Activated CD8-positive, alpha-beta T cell treated with anti-CD3 and anti-CD28 coated beads, Interleukin-2, amount 10 ng/mL, durations not matched to agents 7 days and 5 days (primary cell): ENCODE measurements at places on chromosomes 7 and 10. TPM values are rescaled to one million over a fixed set of nuclear protein-coding genes. Genes with fewer than 3 reads are reported as not detected.

Gene MACC1
- 0.39 TPM for total RNA-seq

Gene TMEM184A
- not detected for total RNA-seq

Gene PRSS37
- not detected for total RNA-seq

Gene SYT15
- 1.0 TPM for total RNA-seq

Gene ASB4
- total RNA-seq, result not detected
